ENCODE measurements at places on chromosomes 1 and 21.

GRCh38 chr1:215474940-215475339, 92.2 kb upstream of the KCTD3 start:
- DNase-seq, result no peak

GRCh38 chr1:156465747-156466365, 34.7 kb downstream of the MEF2D start:
- no peak for DNase-seq

DNA sequence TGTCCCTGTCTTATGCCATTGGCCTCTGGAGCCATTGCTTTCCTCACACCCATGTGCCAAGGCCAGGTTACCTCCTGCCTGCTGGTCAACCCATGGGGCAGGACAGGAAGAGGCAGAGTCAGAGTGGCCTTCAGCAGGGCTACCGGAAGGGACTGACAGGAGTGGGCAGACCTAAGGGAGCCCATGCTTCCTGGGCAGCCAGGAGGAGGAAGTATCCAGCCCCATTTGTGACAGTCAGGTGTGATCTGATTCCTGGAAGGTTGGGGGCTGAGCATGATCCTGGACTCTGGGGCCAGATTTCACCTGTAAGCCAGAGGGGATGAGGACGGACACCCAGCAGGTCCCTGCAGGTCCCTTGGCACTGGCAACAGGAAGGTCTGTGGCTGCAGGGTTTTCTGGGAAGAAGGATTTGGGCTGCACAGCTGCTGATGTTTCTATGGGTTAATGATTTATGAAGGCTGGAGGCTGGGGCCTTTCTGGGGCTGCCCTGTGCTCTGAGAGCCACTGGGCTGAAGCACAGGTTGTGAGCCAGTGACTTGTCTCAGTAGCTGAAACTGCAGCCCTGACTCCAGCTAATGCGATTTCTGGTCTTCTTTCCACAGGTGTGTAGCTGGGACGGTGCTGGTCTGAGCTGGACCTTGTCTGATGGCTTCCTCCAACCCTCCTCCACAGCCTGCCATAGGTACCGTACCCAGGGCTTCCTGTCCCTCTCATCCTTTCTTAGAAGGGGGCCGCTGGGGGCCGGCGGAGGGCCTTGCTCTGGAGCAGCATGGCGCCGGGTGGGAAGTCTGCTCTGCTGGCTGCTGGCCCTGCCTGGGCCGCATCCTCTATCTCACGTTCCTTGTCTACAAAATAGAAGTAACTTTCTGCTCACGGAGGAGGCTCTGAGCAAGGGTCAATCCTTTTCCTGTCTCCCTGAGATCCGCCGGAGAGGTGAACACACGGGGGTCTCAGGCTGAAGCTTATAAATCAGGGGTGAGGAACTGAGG, 40.7 kb downstream of the ARHGEF10L start:
- no peak for DNase-seq

- no peak for DNase-seq
These were observed 25.3 kb downstream of the ACTA1 start for GRCh38 chr1:229408458-229409037.

GRCh38 chr1:43942411-43942810, 4.3 kb upstream of the IPO13 start:
- DNase-seq, result no peak
